Caki2 (cell line): ENCODE measurements at places on chromosomes 16 and 17. TPM values are rescaled to one million over a fixed set of nuclear protein-coding genes. Genes with fewer than 3 reads are reported as not detected.
A peak's percentile ranks its signal among the peaks of the same experiment; 100 is the strongest.

- no peak for DNase-seq
These were observed 71.1 kb downstream of the RPGRIP1L start for GRCh38 chr16:53632526-53632925.

GRCh38 chr17:62840871-62841270 is 32.8 kb upstream of the MARCHF10 start:
- no peak for DNase-seq

DNA sequence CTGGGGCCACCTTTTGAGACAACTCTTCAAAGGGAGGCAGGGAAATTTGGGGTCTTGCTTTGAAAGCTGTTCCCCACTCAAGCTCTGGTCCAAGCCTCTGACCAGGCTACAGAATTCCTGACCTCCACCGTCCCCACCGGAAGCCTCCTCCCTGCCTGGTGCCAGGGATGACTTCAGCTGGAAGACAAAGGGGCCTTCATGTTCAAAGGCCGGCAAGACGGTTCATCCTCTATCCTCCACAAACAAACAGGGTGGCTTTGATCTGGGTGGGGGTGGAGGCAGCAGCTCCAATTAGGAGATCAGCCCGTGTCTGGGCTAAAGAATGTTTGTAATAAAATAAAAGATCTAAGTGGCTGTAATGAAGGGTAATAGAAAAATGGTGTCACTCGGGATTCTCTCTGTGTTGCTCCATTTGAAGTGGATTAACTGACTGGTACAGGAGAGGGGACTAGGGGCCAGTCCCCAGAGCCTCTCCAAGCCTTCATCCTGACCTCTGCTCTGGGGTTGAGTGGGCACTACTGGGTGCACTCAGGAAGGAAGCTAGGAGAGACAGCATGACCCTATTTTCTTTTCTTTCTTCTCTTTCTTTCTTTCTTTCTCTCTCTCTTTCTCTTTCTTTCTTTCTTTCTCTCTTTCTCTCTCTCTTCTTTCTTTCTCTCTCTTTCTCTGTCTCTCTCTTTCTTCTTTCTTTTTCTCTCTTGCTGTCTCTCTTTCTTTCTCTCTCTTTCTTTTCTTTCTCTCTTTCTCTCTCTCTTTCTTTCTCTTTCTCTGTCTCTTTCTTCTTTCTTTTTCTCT is 27.5 kb upstream of the NKD1 start:
- no peak for DNase-seq

The SEZ6 gene
- not detected in 2 replicates for total RNA-seq

GRCh38 chr17:3890082-3890877 is 2.6 kb downstream of the CAMKK1 start:
- DNase-seq, result peak; percentile 94

The LASP1 gene
- total RNA-seq, result 310 and 333 TPM in 2 replicates

GRCh38 chr17:53420035-53420641 is 402.6 kb upstream of the KIF2B start:
- no peak for DNase-seq

The HSF4 gene
- 16.5 and 25.6 TPM in 2 replicates for total RNA-seq

The JUP gene
- 56.9 and 111 TPM in 2 replicates for total RNA-seq
